ENCODE measurements at places on chromosomes 7 and 10.

DNA sequence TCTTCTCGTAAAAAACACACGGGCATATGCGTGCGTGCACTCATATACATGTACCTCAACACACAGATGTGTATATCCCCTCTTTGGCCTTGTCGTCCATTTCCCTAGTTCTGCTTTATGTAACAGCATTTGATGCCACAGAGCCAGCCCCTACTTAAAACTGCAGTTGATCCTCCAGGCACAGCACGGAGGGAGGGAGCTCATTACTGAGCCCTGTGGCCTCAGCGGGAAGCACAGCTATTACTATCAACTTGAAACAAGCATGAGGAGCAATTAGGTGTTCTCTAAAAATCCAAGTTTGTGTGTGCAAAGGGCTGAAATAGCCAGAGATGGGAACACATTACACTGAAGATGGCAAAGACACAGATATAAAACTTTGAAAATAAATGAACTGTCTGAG lies 580.9 kb downstream of the GLRX3 start:
- no peak for DNase-seq

DNA sequence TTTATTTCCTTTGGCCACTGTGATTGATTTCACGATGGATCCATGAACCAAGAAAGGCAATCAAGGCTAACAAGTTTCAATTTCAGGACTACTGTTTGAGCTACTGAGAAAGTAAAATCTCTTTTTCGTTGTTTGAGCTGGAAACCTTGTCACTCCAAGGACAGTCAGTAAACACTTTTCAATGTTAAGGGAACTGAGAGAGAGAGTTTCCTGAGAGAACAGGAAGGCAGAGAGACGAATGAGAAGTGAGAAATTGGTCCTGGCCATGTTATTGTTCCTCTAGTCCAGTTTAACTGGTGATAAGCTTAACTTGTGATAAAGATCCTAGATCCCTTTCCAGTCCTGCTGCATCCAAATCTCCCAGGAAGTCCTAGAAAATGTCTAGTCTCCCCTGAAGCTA lies 909 bp upstream of the AKR1D1 start:
- DNase-seq: no peak

DNA sequence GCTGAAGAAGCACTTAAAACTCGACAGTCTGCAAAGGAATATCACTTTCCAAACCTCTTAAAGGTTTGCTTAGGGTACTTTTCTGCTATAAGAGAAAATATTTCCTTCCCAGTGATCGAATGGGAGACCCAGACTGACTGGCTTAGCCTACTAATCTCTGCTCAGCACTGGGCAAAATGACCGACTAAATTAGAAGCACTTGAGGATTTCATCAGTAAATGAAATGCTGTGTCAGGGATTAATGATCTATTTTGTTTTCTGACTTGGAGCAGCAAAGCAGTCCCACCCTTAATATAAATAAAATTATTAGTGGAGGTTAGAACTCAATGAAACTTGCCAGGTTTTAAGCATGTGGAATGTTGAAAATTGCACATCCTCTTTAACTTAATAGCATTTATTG lies 411.6 kb downstream of the NEBL start:
- DNase-seq: no peak

- peak; percentile 32 for DNase-seq
These were observed 699 bp downstream of the CLIP2 start for GRCh38 chr7:74289659-74290552.

DNA sequence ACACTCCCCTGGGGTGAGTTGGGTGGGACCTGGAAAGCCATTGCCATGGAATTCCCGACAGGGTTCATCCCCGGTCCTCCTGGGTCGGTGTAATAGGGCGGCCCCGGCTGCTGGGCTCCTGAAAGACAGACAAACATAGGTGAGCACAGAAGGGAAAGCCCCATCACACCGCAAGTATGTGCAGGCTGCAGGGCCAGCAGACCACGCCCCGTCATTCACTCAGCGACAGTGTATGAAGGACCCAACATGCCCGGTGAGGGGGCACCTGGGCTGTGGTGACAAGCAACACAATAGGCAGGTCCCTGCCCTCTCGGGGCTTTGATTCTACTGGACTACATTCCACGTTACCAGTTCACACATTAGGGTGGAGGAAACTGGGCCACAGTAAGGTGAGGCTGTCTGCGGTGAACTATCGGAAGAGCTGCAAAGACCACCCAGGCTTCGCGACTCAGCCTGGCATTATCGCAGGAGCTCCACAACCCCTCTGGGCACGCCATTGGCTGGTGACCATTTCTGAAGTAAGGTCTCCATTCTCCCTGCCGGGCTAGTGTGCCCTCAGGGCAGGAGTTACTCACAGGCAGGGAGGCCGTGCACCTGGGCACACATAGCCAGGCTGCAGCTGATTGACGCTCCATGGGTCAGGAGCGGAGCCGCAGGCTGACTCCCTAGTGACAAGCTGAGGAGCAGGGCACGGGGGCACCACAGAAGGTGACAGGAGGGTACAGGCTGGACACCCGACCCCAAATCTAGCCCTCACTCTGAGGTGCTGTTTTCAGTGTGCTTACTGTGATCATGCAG lies 99.2 kb downstream of the VOPP1 start:
- DNase-seq: no peak

DNA sequence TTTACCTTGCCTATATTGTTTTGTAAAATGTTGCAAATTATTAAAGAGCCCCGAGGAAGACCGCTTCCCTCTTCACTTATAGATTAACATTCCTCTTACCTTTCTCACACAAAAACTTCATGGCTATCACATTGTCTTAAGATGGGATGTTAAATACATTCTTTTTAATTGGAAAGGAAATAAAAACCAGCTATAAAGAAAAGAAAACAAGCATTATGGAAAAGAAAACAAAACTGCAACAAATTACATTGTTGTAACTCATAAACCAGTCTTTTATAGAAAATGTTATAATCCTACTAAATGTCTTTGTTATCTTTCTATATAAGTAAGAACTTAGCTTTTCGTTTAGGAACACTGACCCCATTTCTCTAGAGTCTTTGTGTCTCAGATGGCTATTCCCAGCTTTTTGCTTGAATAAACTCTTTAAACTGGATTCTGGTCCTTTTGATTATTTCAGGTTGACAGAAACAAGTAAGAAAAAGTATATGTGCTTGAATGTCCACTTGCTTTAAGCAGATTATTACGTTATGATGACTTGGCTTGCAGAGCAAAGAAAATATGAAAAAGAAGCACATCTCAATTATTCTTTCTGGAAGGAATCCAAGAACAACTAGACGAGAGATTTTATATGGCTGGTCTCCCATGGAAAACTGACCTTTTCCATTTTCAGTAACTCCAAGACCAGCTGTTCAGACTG lies 128.2 kb downstream of the AKR1D1 start:
- peak; percentile 1 for DNase-seq

- DNase-seq: peak; percentile 62
These were observed 136.4 kb downstream of the RPS24 start for GRCh38 chr10:78170026-78170475.

DNA sequence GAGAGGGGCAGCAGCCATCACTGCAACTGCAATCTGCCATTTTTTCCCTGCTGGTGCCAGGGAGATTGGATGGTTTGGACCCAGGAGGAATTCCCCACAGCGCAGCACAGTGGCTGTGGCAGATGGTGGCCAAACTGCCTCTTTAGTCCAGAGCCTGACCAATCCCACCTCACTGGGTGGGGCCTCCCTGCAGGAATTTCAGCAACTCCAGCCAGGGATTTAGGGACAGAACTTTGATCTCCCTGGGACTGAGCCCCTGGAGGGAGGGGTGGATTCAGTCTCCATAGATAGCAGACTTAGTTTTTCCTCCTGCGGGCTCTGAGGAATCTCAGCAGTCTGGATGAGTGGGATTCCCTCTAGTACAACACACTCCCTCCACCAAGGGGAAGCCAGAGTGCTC lies 179.7 kb upstream of the WDR11 start:
- no peak for DNase-seq

GRCh38 chr7:158805414-158805813 lies 23.9 kb downstream of the ESYT2 start:
- no peak for DNase-seq

- DNase-seq: no peak
These were observed 77.8 kb upstream of the PTN start for GRCh38 chr7:137421366-137421765.

DNA sequence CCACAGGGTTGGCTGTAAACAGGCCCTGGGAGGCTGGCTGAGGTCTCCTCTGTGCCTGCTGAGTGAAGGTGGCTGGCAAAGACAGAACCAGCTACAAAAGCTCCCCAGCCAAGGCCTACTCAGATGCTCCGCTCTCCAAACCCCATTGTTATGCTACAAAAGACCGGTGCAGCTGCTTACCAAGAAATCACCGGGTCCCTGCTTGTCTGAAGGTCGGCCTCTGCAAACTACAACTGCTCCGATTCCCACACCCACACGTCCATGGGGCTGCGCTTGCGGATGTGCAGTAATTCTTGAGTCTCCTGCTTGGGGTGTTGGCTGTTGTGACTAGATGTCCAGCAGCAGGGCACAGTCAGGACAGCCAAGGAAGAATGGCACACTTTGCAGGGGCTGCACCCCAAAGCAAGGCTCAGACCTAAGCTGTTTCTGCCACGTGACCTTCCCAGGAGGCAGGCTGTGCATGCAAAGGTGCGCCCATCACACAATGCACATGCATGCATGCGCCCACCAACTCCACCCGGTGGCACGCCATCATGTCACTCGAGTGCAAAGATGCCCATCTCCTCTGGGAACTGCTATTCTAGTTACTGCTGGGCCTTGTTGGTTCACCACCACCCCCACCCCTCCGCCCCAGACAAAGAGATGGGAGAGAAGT lies 97.8 kb downstream of the OAT start:
- DNase-seq: no peak

- peak; percentile 48 for DNase-seq
These were observed 2.0 kb downstream of the AGAP3 start for GRCh38 chr7:151088019-151088855.

DNA sequence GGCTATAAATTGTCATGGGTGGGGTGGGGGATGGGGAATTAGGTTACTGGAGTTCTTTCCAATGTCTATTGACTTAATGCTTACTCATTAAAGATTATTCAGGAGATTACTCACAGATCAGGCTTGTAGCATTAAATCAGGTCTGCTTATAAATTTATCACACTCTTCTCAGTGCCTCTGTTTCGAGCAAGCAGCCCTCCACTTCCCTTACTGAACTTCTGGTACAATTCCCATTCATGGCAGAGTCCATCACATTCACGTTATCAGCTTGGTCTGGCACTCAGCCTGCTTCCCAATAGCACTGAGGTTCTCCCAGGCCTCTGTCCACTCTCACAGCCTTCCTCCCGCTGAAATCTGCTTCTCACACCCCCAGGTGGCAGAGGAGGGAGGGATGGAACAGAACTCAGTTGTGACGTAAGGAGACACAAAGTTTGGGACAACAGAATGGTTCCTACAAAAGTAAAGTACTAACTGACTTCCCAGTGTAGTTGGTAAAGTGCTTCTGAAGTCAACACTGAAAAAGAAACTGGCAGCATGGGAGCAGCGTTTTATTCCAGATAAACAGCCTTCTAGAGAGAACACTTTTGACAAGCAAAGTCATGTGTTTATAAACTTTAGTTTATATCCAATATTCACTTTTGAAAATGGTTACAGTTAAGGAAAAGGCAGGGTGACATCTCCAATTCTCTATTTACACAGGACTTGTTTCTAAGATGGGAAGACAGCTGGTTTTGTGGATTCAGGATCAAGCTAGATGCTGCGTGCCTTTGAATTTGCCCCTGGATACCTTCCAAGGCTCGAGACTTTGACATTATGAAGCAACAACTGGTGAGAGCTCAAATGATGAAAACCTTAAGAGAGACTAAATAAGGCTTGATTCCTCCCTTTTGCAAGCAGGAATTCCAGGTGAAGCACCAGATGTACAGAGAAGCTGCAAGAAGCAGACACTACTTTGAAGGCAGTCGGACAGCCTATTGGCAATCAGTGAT lies 81.4 kb downstream of the ATXN7L1 start:
- peak; percentile 34 for DNase-seq

DNA sequence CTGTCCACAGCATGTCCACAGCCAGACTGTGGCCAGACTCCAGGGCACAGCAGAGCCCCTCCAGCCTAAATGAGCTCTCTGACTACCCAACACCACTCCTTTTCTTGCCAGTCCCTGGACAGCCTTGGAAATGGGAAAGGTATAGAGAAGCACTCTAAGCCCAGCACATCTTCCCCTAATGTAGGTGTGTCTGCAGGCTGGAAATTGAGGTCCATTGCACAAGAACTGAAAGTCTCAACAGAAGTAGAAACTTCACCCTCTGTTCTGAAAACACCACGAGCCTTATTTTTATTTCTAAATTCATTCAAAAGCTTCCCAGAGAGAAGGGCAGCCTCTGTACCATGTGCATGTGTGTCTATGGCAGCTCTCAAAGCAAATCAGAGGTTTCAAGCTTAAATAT lies 3.7 kb upstream of the KCNMA1 start:
- no peak for DNase-seq

- peak; percentile 44 for DNase-seq
These were observed 224.6 kb upstream of the NRP1 start for GRCh38 chr10:33559105-33559504.

DNA sequence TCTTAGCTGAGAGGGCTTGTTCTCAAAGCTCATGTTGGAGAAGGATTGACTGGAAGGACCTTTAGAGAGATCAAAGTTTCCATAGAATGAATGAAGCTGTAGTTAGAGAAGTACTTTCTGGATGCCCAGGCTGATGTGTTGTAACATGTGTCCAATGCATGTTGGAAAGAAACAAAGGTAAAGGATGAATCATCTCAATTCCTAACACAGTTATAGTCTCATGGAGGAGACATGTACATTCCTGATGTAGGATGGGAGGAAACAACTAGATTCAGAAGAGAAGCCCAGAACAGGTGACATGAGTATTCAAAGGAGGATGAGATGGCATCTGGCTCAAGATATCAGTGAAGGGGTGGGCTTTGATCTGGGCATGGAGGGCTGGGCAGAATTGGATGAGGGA lies 152.7 kb downstream of the SH2D4B start:
- DNase-seq: no peak

- DNase-seq: no peak
These were observed 35.6 kb upstream of the TOMM7 start for GRCh38 chr7:22858274-22858639.

DNA sequence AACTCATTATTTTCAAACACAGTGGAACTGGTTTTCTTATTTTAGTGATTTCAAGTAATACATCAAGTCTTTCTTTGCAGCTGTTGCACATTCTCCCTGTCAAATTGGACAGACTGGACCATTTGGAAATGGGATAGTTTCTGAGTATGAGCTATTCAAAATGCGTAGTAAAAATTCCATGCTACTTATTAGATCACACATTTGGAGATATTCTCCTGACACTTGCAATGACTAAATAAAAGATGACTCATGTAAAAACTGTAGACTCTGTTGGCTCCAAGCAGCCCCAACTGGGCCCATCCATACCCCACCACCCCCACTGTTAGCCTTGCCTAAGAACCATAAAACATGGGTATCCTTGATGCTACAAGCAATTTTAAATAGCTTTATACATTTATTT lies 25.9 kb upstream of the BICC1 start:
- DNase-seq: peak; percentile 40

- DNase-seq: peak; percentile 20
These were observed 131.8 kb downstream of the HECW1 start for GRCh38 chr7:43244232-43244631.

DNA sequence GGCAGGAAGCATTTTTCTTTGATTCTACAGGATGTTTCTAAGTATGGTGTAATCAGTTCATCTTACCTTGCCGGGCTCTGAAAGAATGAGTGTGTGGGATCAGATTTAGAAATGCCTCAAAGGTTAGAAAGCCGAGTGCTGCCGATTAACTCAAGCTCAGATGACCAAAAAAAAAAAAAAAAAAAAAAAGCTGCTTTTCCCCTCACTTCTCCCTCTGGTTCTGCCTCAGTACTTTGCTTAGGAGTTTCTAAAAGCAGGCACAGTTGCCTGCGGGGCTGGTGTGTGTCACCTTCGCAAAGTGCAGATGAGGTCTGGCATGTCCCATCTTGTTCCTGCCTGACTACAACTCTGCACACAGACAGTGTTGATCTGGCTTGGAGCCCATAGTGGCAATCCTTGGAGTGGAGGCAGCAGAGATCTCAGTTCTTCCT lies 47.0 kb downstream of the KIAA1217 start:
- DNase-seq: no peak
